ENCODE measurements at places on chromosomes 1 and 21. TPM values are rescaled to one million over a fixed set of nuclear protein-coding genes. Genes with fewer than 3 reads are reported as not detected.
A peak's percentile ranks its signal among the peaks of the same experiment; 100 is the strongest.

Gene TNFRSF1B
- 246 TPM for total RNA-seq

Gene MSH4
- total RNA-seq = 0.40 TPM

Gene ACTL8
- total RNA-seq = not detected

DNA sequence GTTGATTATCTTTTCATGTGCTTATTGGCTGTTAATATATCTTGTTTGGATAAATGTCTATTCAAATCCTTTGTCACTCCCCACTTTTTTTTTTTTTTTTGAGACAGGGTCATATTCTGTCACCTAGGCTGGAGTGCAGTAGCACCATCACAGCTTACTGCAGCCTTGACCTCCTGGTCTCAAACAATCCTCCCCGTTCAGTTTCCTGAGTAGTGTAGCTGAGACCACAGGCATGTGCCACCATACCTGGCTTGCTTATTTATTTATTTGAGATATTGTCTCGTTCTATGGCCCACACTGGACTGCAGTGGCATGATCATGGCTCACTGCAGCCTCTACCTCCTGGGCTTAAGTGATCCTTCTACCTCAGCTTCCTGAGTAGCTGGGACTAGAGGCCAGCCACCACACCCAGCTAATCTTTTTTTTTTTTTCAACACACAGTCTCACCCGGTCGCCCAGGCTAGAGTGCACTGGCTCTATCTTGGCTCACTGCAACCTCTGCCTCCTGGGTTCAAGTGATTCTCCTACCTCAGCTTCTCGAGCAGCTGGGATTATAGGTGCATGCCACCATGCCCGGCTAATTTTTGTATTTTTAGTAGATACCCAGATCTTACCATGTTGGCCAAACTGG lies 13.9 kb upstream of the MYCL start:
- no peaks in the 10 kb centered on the region for H3K36me3 ChIP-seq
- no peak overlapping the region for H3K27ac ChIP-seq
- no peak overlapping the region for H3K4me3 ChIP-seq
- peaks cover 5% of the 10 kb centered on the region for H3K27me3 ChIP-seq

- H3K4me1 ChIP-seq = peaks cover 12% of the 10 kb centered on the region
- H3K27me3 ChIP-seq = peaks cover 3% of the 10 kb centered on the region
- peaks cover 31% of the 10 kb centered on the region for H3K36me3 ChIP-seq
- peak overlapping the region; percentile 92 for H3K4me3 ChIP-seq
- peak overlapping the region; percentile 72 for H3K27ac ChIP-seq
Observed at GRCh38 chr1:246725191-246725590, 982 bp downstream of the SCCPDH start.

- no peak for DNase-seq
- H3K27me3 ChIP-seq = peaks cover 2% of the 10 kb centered on the region
- H3K4me3 ChIP-seq = no peak overlapping the region
- peaks cover 9% of the 10 kb centered on the region for H3K36me3 ChIP-seq
Observed at GRCh38 chr1:41764656-41765055, 154.1 kb downstream of the HIVEP3 start.

- H3K36me3 ChIP-seq = peaks cover 6% of the 10 kb centered on the region
- H3K4me3 ChIP-seq = no peak overlapping the region
- DNase-seq = no peak
- no peaks in the 10 kb centered on the region for H3K27me3 ChIP-seq
- H3K4me1 ChIP-seq = peaks cover 3% of the 10 kb centered on the region
Observed at GRCh38 chr21:41857771-41858300, 21.3 kb downstream of the PRDM15 start.

DNA sequence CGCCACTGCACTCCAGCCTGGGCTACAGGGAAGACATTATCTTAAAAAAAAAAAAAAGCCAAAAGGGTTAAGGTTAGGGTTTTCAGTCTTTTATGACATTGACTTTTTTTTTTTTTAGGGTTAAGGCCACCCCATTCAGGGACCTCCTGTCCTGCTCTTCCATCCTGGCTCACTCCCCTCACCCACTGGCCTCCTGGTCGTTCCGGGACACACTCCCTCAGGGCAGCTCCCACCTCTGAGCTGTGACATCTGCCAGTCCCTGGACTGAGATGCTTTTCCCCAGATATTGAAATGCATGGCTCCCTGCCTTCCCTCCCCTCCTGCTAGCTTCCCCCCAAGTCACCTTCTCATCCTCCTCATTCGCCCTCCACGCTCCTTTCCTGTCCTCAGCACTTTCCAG lies 9.6 kb downstream of the PLEKHG5 start:
- H3K4me1 ChIP-seq = peaks cover 7% of the 10 kb centered on the region
- H3K36me3 ChIP-seq = no peaks in the 10 kb centered on the region
- peaks cover 21% of the 10 kb centered on the region for H3K27me3 ChIP-seq
- no peak overlapping the region for H3K27ac ChIP-seq

GRCh38 chr1:223143537-223144248 lies 645 bp upstream of the TLR5 start:
- peak; percentile 35 for DNase-seq
- peaks cover 6% of the 10 kb centered on the region for H3K27me3 ChIP-seq
- H3K27ac ChIP-seq = peak overlapping the region; percentile 58
- peak overlapping the region; percentile 71 for H3K4me3 ChIP-seq
- no peaks in the 10 kb centered on the region for H3K36me3 ChIP-seq

- H3K36me3 ChIP-seq = peaks cover 5% of the 10 kb centered on the region
- no peak for DNase-seq
- H3K27me3 ChIP-seq = peaks cover 4% of the 10 kb centered on the region
- H3K27ac ChIP-seq = no peak overlapping the region
- H3K4me3 ChIP-seq = no peak overlapping the region
Observed at GRCh38 chr1:230070321-230071208, 3.5 kb downstream of the GALNT2 start.

DNA sequence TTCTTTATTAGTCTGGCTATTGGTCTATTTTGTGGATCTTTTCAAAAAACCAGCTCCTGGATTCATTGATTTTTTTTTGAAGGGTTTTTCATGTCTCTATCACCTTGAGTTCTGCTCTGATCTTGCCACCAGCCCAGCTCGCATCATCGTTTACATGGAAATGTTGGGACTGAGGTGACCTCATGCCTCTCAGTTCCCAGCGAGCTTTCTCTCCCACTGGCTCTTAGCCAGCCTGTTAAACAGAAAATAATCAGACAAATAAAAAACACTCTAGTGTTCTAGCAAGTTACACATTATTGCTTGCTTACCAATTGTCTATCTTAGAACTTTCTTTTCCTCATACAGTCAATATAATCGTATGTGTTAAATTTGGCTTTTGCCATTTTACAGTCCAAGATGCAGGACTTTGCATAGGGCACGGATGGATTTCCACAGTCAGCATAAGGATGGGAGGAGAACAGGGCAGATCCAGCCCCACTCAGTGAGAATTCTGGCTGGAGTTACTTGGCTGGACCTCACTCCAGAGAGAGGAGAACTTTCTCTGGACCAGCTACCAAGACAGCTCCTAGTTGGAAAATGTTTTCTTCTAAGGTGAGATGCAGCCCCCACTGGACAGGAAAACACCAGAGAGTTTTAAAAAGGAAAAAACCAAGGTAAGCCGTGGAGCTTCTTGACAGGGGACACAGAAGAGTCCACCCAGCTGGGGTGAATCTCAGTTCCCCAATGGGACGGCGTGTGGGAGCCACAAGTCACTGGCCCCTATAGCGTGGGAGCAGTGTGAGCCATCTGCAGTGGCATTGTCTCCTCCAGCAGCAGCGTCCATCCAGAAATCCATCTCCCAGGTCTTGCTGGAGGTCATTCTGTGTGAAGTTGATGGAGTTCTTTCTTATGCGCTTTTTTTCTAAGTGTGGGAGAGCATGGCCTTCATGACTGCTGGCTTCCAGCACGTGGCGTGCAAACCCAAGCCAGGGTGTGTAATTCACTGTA lies 17.6 kb downstream of the PGBD2 start:
- no peak for DNase-seq
- H3K4me3 ChIP-seq = no peak overlapping the region
- H3K27me3 ChIP-seq = peaks cover 23% of the 10 kb centered on the region
- peaks cover 34% of the 10 kb centered on the region for H3K4me1 ChIP-seq
- H3K27ac ChIP-seq = no peak overlapping the region
- H3K36me3 ChIP-seq = peaks cover 31% of the 10 kb centered on the region

DNA sequence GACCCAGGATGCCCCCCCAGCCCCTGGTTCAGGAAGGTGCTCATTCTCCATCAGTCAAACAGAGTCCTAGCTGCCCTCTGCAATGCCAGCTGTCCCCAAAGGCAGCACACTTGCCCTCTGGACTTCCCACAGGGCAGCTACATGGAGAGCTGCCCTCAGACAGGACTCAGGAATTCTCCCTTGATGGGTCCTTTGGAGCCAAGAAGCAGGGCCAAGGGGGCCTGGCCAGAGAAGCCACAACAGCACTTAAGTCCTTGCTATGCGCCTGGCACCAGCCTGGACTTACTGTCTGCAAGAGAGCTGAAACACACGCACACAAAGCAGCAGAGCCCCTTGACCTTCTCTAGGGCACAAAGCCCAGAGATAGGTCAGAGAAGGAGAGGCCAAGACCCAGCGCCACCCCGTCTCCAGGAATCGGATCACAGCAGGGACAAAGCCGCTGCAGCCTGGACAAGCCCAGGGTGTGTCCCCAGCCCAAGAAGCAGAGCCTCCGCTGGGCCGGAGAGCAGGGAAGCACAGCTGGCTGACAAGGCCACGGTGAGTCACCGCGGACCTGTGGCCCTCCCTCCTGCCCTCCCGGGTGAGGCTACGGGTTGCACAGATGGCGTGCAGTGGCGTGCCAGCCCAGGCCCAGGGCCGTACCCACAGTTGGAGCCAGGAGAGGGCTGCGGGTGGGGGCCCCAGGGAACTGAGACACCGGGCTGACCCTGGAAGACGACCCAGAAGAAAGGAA lies 1.7 kb downstream of the WNT9A start:
- peaks cover 1% of the 10 kb centered on the region for H3K4me1 ChIP-seq
- no peak for DNase-seq
- peaks cover 25% of the 10 kb centered on the region for H3K27me3 ChIP-seq

DNA sequence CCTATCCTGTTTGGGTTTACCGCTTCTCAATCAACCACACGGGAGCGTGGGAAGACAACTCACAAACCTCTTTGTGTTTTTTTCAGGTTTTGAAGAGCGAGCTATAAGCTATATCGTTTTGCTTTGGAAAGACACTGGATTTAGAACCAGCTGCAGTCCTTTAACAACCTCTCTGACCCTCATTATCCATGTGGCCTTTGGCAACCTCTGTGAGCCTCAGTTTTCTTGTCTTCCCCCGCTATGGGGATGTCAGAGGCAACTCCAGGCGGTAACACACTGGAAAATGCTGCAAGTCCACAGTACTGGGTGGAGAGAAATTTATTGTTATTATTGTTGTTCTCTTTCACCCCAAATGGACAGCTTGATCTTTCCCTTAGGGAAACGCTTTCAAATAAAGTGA lies 100.0 kb downstream of the ETS2 start:
- H3K36me3 ChIP-seq = no peaks in the 10 kb centered on the region
- H3K27ac ChIP-seq = no peak overlapping the region
- H3K4me3 ChIP-seq = no peak overlapping the region
- no peaks in the 10 kb centered on the region for H3K4me1 ChIP-seq

GRCh38 chr1:101485712-101486111 lies 248.9 kb downstream of the S1PR1 start:
- H3K4me3 ChIP-seq = no peak overlapping the region
- no peaks in the 10 kb centered on the region for H3K4me1 ChIP-seq
- peaks cover 7% of the 10 kb centered on the region for H3K27me3 ChIP-seq
- no peaks in the 10 kb centered on the region for H3K36me3 ChIP-seq
- no peak for DNase-seq

- H3K36me3 ChIP-seq = peaks cover 26% of the 10 kb centered on the region
- no peak overlapping the region for H3K4me3 ChIP-seq
- no peak for DNase-seq
- H3K27me3 ChIP-seq = no peaks in the 10 kb centered on the region
- H3K4me1 ChIP-seq = no peaks in the 10 kb centered on the region
Observed at GRCh38 chr1:180731131-180731530, 99.3 kb downstream of the XPR1 start.

DNA sequence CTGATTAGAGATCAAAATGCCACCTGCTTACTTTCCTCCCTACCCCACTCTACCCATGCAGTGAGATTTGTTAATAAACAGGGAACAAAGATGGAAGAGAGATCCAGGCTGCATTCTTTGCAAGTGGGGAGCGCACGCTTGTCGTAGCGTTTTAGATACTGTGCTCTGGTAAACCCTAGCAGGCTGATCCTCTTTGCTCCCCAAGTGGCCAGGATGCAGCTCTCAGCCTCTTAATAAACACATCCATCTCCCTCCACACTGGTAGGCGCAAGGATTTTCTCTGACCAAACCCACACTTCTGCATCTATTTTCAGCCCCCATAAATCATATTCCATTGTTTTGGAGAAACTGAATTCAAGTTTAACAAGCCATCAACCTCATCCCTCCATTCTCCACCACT lies 2.9 kb downstream of the PGBD5 start:
- no peaks in the 10 kb centered on the region for H3K36me3 ChIP-seq
- peaks cover 61% of the 10 kb centered on the region for H3K27me3 ChIP-seq
- H3K27ac ChIP-seq = no peak overlapping the region
- DNase-seq = no peak
- no peak overlapping the region for H3K4me3 ChIP-seq

DNA sequence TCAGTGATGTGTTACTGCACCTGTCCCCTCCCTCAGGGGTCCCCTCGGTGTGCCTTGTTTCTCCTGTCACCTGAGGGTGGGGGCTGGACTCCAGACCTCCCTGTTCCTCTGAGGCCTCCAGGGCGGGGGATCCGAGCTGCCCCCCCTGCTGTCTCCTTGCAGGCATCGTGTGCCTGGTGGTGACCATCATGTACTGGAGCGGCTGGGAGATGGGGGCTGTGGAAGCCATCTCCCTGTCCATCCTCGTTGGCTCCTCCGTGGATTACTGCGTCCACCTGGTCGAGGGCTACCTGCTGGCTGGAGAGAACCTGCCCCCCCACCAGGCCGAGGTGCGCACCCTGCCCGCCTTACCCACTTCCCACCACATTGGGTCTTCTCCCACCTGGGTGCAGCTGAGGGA lies 56.4 kb downstream of the DISP3 start:
- no peaks in the 10 kb centered on the region for H3K36me3 ChIP-seq
- no peak overlapping the region for H3K27ac ChIP-seq
- no peaks in the 10 kb centered on the region for H3K4me1 ChIP-seq
- no peak overlapping the region for H3K4me3 ChIP-seq
- peaks cover 2% of the 10 kb centered on the region for H3K27me3 ChIP-seq

- no peak overlapping the region for H3K27ac ChIP-seq
- no peaks in the 10 kb centered on the region for H3K27me3 ChIP-seq
Observed at GRCh38 chr1:31633117-31633516, 11.6 kb downstream of the PEF1 start.

DNA sequence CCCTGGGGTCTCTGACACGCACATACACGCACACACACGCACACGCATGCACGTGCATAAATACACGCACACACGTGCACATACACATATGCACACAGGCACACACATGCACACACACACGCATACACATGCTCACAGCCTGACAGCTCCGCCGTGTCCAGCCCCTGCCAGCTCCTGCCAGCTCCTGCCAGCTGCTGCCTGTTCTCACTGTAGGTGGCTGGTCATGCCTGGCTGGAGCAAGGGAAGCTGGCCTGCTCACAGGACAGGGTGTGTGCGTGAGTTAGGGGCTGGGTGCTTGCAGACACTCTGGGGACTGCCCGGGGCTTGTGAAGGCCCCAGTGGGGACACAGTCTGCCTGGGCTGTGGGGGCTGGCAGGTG lies 4.9 kb downstream of the PLCH2 start:
- no peak overlapping the region for H3K27ac ChIP-seq
- H3K4me1 ChIP-seq = no peaks in the 10 kb centered on the region
- no peak overlapping the region for H3K4me3 ChIP-seq
- H3K36me3 ChIP-seq = no peaks in the 10 kb centered on the region
- no peaks in the 10 kb centered on the region for H3K27me3 ChIP-seq

Measured in activated naive CD8-positive, alpha-beta T cell treated with anti-CD3 and anti-CD28 coated beads, Interleukin-2, amount 10 ng/mL, durations not matched to agents 7 days and 5 days (primary cell).